ENCODE measurements at places on chromosomes 1 and 21. TPM values are rescaled to one million over a fixed set of nuclear protein-coding genes. Genes with fewer than 3 reads are reported as not detected.

DNA sequence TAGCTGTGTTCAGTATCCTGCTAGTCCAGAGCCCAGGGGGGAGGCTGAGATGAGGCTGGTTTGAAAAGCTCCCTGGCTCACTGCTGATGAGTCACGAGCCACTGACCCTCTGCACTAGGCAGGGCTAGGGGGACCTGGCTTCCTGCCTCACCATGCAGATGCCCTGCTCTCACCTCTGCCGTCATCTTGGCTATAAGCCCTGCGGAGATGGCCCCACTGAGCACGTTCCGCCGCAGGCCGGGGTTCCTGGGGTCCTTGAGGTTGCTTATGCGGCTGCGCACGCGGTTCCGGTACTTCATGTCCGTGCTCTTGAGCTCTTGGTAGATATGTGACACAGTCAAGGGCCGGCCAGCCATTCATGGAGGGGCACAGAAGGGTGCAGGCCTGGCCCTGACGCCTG, 24.1 kb upstream of the ZNF436 start:
- no peak for DNase-seq

The SRGAP2 gene
- 54.9 TPM for polyA plus RNA-seq

GRCh38 chr1:48227165-48228013, 4.9 kb downstream of the SLC5A9 start:
- no peak for DNase-seq

- no peak for DNase-seq
Measured at GRCh38 chr21:41707231-41707959, 59.5 kb downstream of the RIPK4 start.

The EXO1 gene
- polyA plus RNA-seq = 14.2 TPM

The PCSK9 gene
- polyA plus RNA-seq = 2.4 TPM

- DNase-seq = no peak
Measured at GRCh38 chr1:64601207-64601606, 131.3 kb downstream of the CACHD1 start.

- DNase-seq = no peak
Measured at GRCh38 chr1:30742300-30742962, 15.1 kb downstream of the LAPTM5 start.

DNA sequence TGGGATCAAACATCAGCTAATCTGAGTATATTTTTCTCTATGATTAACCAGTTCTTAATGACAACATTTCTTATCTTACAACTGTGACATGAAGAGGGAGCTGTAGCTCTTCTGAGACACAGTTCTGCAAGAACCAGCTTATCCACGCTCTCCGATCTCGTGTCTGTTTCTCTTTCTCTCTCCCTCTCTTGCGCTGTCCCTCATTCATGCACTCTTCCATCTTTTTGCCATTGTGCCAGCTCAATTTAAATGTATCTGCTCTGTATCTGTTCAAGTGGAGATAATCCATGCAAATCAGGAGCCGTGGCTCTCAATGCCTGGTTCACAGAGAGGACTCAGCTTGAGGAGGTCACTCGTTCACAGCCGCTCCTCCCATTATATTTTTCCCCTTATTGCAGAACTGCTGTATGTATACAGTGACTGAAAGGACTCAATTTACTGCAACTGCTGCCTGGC, 494.7 kb upstream of the ADGRL2 start:
- DNase-seq = peak; percentile 48

The TSPEAR gene
- 0.95 TPM for polyA plus RNA-seq

The PUM1 gene
- 116 TPM for polyA plus RNA-seq

- DNase-seq = no peak
Measured at GRCh38 chr1:206551296-206551985, 44.1 kb downstream of the RASSF5 start.

The SOX13 gene
- polyA plus RNA-seq = 58.2 TPM

The CHIA gene
- not detected for polyA plus RNA-seq

GRCh38 chr1:85225624-85226380, 25.0 kb upstream of the SYDE2 start:
- no peak for DNase-seq

The AQP10 gene
- polyA plus RNA-seq = 0.13 TPM

- no peak for DNase-seq
Measured at GRCh38 chr1:17516303-17517214, 22.9 kb upstream of the ARHGEF10L start.

GRCh38 chr1:202073206-202073605, 49.5 kb upstream of the GPR37L1 start:
- DNase-seq = no peak

GRCh38 chr1:200659269-200659668, 10.4 kb downstream of the DDX59 start:
- no peak for DNase-seq

DNA sequence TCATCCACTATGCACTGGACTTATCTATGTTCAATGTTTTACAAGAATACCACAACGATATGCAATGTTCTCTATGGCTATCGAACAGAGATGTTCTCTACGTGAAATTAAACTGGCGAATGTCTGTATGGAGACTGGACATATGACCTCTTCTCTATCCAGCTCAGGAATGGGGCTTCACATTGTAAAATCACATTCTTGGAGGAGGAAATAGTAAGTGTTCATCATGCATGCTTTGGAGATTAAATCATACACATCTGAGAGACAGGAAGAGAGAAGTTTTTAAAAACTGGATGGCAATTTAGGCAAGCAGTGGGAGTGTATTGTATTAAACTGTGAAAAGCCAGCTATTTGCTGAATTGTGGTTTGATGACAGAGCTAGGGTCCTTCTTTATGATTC, 47.9 kb upstream of the RGL1 start:
- no peak for DNase-seq

DNA sequence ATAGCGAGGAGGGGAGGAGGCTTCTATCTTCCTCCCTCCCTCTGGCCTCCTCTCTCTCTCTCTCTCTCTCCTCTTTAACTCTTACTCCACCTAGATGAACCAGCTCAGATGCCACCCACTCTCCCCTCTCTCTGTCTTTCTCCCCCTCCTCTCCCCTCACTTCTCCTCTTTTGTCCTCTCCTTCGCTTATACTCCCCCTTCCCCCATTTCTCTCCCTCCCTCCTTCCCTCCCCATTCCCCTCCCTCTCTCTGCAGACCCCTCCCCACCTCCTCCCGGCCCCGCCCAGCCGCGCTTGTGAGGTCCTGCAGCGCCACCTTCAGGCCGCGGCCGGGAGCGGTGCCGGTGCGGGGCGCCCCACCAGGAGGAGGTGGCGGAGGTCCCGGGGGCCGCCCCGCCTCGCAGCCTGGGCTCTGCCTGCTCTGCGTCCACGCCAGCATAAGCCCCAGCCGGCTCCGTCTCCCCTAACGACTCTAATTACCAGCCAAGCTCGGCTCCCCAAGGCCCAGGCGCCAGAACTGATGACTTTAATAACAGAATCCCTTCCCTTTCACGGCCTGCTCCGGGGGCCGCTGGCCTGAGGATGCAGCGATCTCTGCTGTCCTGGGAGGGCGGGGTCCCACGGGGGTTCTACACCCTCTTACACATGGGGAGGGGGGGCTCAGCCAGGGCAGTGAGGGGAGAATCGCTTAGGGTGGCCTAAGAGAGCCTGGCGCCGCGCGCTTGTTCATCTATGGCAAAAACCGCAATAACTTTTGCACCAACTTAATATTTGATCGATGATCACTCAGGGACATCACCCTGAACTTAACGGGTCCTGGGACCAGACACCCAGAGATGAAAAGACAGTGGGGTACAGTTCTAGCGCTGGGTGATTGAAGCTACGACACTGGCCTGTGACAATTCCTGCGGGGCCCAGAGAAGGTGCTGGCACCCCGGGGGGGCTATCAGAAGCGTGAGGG, 637.3 kb downstream of the MATN1 start:
- DNase-seq = peak; percentile 48

DNA sequence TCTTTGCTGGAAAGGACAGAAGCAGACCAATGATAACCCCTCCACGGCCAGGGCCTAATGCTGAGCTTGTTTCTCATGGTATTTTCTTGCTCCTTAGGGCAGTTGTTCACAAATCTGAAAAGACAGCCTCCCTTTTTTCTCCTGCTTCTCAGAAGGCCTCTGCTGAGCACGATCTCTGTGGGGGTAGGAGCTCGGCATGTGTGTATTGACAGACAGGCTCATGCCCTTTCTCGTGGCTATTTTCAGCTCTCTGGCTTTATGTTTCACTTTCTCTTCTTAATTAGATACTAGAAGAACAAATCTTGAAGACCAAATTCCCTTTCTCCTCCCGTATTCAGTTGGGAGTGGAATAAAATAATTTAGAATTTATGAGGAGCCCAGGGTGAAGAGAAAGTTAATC, 768 bp upstream of the RIIAD1 start:
- DNase-seq = no peak

The LAMB3 gene
- 1.4 TPM for polyA plus RNA-seq

The FCGR3A gene
- 1.8 TPM for polyA plus RNA-seq

The LDLRAD1 gene
- 0.07 TPM for polyA plus RNA-seq

DNA sequence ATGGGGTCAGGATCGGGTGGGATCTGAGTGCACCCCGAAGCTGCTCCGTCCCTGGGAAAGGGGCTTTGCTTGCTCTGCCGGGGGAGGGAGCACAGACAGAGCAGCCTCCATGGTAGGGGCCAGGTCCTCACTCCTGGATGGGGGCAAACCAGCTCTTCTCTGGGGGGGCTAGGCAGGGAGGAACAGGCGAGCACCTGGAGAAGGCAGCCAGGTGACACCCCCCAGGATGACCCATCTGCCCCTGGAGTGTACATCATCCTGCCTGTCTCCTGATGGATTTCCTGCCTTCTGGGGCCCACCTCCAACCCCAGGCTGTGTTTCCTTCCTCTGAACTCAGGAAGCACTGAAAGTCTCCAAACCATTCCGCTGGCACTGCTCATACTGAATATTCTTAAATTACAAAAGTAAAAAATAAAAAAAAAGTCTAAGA, 248.0 kb downstream of the RHOU start:
- DNase-seq = no peak

- DNase-seq = no peak
Measured at GRCh38 chr1:31407029-31407626, 5.9 kb upstream of the SERINC2 start.

DNA sequence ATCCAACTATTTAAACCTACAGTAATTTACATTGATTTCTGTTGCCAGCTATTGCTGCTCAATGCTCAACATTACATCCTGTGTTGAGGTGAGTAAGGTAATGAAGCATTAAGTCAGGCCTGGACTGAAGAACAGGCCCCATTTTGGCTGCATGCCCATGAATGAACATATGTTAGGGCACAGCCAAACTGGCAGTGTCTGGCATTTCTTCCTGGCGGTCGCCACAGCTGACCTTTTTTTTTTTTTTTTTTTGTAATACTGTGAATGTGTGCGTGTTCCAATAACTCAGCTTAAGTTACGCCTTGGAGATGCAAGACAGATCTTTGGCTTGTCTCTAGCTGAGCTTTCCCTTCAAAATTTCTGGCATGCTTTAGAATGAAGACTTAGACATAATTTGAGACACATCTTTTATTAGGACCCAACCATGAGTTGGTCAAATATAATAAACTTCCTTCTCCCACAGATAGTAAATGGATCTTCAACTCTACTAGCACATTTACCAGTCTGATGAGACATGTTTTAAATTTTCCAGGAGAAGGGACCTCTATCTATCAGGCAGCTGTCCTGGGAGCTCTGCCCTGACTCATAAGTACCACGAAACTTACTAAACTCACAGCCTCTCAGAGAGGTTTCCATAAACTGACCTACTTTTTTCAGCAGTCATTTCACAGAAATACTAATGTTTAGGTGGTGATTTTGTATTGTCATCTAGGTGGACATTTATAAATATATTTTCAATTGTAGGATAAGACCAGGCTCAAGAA, 341.1 kb upstream of the RUNX1 start:
- DNase-seq = peak; percentile 30

GRCh38 chr1:178581351-178582303, 68.7 kb downstream of the TEX35 start:
- peak; percentile 61 for DNase-seq

The PLXNA2 gene
- 21.2 TPM for polyA plus RNA-seq

GRCh38 chr21:36247316-36248010, 72.5 kb upstream of the MORC3 start:
- DNase-seq = no peak

The RYR2 gene
- polyA plus RNA-seq = 2.0 TPM

GRCh38 chr1:7519181-7519860, 251.8 kb upstream of the VAMP3 start:
- DNase-seq = no peak

The SUSD4 gene
- polyA plus RNA-seq = 17.2 TPM

GRCh38 chr21:27244352-27244751, 277.5 kb upstream of the ADAMTS5 start:
- no peak for DNase-seq

GRCh38 chr1:214967865-214968575, 114.5 kb upstream of the KCNK2 start:
- peak; percentile 4 for DNase-seq

DNA sequence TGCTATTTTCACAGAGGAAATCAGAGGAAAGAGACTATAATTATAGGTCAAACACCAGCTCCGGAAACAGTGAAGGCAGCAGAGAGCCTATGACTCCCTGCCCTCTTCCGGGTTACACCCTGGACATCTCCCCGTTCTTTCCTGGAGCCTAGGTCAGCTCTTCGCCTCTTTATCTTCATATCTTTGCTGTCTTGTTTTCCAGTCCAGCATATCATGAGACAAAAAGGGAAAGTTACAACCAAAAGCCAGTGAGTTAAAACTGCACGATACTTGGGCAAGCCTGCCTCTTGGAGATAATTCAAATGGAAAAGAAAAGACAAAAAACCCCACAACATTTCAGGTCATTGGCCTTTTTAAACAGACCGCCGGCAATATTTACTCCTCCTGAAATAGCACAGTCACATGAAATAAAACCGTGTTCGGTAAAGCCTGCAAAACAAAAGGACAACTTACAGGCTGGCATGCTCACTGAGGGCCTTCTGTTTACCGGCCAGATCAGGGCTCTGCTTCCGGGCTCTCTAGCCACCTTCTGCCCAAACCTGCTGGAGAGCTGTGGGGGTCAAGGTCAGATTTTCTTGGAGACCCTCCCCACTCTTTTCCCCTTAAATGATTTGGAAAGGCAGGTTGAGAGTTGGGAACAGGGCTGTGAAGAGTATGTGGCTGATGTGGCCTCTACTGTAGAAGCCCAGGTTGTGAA, 42.8 kb upstream of the PPP2R5A start:
- DNase-seq = no peak

- peak; percentile 78 for DNase-seq
Measured at GRCh38 chr1:23984417-23985186, 4.5 kb upstream of the SRSF10 start.

The KLHDC9 gene
- polyA plus RNA-seq = 20.3 TPM

- DNase-seq = no peak
Measured at GRCh38 chr1:242245255-242245654, 246.4 kb upstream of the MAP1LC3C start.

- DNase-seq = no peak
Measured at GRCh38 chr1:233010146-233010545, 59.7 kb downstream of the NTPCR start.

- no peak for DNase-seq
Measured at GRCh38 chr1:109369167-109369746, 28.5 kb downstream of the SORT1 start.

- no peak for DNase-seq
Measured at GRCh38 chr21:15128267-15128666, 63.5 kb upstream of the NRIP1 start.

GRCh38 chr1:211641942-211642341, 33.5 kb downstream of the NEK2 start:
- DNase-seq = no peak

DNA sequence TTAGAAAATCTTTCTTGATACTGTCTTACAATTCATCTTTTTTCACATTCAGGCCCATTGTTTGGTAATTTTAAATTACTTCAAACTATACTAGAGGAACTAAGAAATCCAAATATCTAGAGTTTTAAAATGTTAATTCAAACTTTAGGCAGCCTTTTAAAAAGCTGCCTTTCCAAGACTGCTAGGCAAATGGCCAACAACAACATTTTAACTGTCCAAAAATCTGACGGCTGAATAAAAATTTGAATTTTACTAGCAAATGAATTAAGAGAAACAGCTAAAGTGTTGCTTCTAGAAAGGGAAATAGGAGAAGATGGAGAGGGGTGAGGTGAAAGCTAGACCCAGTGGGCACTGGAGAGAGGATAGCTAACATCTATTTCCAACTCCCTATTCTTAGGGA, 17.2 kb downstream of the DPYD start:
- DNase-seq = no peak

The CFH gene
- polyA plus RNA-seq = 27.7 TPM
